ENCODE measurements at places on chromosomes 4 and X. TPM values are rescaled to one million over a fixed set of nuclear protein-coding genes. Genes with fewer than 3 reads are reported as not detected.

The GPR119 gene
- not detected for total RNA-seq

The SLC49A3 gene
- 0.73 TPM for total RNA-seq

The SPANXC gene
- not detected for total RNA-seq

The RPS6KA6 gene
- not detected for total RNA-seq

The REELD1 gene
- 0.38 TPM for total RNA-seq

The CYLC1 gene
- total RNA-seq, result not detected
